ENCODE measurements at places on chromosomes 3 and 15. TPM values are rescaled to one million over a fixed set of nuclear protein-coding genes. Genes with fewer than 3 reads are reported as not detected.

The STAB1 gene
- 0.90 TPM for total RNA-seq

DNA sequence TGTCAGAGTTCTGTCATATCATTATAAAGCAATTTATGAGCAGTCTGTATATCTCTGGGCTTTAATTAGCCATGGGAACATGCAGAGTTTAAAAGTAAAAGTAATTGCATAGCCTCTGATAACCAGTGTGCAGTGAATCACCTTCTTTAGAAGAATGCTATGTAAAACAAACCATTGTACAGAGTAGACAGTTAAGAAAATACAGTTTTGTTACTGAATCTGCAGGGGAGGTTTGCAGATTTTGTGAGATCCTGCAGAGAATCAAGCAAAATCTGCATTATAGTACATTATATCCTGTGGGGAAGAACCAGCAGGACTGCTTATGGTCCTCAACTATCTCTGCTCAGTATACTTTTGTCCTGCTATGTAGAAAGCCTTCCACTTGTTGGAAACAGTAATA is 396.2 kb upstream of the NAALADL2 start:
- DNase-seq, result no peak

The KCNMB2 gene
- total RNA-seq, result not detected

GRCh38 chr3:172717493-172718088 is 6.7 kb upstream of the NCEH1 start:
- no peak for DNase-seq

DNA sequence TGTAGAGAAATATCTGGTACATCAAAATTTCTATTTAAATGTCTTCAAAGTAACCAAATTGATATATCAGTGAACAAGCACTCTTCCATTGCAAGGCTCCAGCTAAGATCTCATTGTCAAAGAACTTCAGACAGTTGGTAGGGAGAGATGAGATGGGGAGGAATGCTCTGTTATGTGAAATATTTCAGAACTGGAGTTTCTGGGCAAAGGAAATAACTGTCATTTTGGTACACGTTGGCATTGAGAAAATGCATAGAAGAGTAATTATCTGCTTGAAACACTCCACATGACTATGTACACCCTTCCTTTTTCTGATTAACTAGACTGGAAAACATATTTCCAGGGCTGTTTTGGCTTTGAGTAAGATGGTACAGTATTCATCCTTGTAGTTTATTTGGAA is 297.5 kb upstream of the RASGRP1 start:
- DNase-seq, result no peak

The GMNC gene
- not detected for total RNA-seq

- no peak for DNase-seq
Observed at GRCh38 chr3:64627471-64628321, 60.1 kb downstream of the ADAMTS9 start.

- DNase-seq, result no peak
Observed at GRCh38 chr3:38805004-38805403, 11.0 kb downstream of the SCN10A start.

DNA sequence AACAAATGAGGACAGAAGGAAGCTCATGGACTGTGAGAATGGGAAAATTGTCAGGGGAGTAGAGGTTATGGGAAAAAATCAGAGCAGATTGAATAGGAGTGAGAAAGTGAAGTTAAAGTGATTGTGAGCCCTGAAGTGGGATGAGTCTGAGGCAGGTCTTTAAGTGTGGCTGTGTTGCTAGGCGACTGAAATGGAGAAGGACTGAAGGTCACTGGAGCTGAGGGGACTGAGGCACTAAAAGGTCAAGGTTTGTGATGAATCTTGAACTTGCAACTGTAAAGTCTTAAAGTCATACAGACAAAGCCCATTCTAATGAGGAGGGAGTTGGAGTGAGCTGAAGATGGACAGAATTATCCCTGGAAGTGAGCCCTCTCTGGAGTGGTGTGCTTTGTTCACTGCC is 518.9 kb downstream of the TUSC7 start:
- no peak for DNase-seq
